ENCODE measurements at places on chromosomes 16 and 17.

- peak overlapping the region; percentile 93 for H3K4me3 ChIP-seq
- no peak for DNase-seq
- no peaks in the 10 kb centered on the region for H3K36me3 ChIP-seq
Observed at GRCh38 chr17:81831563-81831956, 1.5 kb downstream of the MCRIP1 start.

GRCh38 chr17:44623070-44623725 lies 33.1 kb upstream of the MEIOC start:
- H3K27ac ChIP-seq: no peak overlapping the region
- H3K36me3 ChIP-seq: no peaks in the 10 kb centered on the region

DNA sequence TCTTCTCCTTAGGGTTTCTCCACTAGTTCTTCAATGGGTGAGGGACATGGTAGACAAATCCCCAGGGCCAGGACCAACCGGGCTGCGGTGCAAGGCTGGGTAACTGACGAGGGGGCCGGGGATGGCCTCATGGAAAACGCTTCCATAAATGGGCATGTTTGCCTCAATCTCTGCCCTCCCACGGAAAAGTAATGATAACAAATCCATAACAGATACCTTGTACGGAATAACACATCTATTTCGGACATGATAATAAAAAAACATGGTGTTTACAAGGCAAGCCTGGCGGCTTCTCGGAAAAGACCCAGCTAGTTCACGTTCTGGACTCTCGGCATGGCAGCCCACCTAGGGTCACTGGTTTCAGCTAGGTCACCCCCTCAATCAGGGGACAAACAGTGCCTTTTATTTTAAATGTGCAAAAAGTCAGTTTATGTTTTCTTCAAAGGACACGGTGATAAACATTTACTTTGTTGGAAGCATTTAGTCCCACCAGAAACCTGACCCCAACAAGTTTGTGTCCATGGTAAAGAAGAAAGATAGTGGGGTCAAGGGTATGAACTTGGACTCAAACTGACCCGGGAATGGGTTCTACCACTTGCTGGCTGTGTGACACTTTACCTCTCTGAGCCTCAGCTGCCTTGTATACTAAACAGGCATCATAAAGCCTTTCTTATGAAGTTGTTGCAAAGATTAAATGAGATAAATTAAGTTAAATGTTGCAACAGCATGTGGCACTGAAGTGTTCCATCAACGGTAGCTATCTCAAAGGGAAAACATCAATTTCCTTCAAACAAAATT lies 1.7 kb downstream of the MYH11 start:
- H3K36me3 ChIP-seq: no peaks in the 10 kb centered on the region
- no peaks in the 10 kb centered on the region for H3K4me1 ChIP-seq
- no peak for DNase-seq

DNA sequence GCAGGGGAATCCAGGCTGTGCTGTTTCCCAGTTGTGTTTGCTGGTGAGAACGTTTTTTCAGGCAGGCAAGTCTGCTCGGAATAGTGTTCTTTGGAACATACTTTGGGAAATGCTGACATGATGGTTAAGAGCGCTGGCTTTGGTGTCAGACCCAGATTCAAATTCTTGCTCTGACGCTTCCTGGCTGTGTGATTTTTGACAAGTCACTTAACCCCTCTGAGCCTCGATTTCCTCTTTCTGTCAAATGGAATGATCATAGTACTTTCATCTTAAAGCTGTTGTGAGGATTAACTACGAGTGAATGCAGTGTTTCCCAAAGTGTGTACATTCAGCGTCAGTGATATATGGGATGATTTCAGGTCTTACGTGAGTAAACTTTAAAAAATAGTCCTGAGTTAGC lies 4.8 kb downstream of the FBRS start:
- no peak for DNase-seq
- peaks cover 16% of the 10 kb centered on the region for H3K4me1 ChIP-seq
- H3K4me3 ChIP-seq: no peak overlapping the region
- no peaks in the 10 kb centered on the region for H3K27me3 ChIP-seq
- H3K36me3 ChIP-seq: peaks cover 15% of the 10 kb centered on the region

- peaks cover 8% of the 10 kb centered on the region for H3K4me1 ChIP-seq
- H3K27ac ChIP-seq: peak overlapping the region; percentile 10
- no peak overlapping the region for H3K4me3 ChIP-seq
- no peaks in the 10 kb centered on the region for H3K27me3 ChIP-seq
Observed at GRCh38 chr17:44203731-44204440, 4.2 kb upstream of the ATXN7L3 start.

DNA sequence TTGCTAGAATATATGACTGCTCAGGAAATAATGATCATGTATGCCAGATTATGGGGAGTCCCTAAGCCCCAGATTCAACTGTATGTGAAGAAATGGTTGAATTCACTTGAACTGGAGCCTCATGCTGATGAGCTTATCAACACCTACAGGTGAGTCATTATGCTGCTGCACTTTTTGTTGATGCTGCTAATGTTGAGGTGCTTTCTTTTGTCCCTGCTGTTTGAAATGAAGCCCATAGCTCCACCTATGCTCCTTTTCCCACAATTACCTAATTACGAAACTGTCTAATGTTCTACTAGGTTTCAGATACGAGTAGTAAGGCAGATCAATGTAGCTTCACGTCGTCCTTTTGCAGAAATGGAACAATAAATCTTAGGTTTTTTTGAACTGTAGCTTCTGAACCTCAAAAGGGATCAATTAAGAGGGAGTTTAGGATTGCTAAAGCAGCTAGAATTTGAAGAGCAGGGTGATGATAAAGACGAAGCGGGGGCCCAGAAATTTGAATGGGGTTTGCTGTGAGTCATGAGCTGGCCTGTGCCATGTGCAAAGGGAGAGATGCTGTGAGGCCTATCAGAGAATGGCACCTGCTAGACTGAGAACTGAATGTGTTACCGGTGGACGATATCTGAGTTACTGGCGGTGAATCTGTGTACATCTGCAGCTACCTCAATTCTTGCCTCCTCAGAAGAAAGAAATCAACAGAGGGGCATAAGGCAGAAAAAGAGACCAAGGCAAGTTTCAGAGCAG lies 6.1 kb upstream of the UQCRC2 start:
- H3K4me3 ChIP-seq: no peak overlapping the region
- H3K36me3 ChIP-seq: no peaks in the 10 kb centered on the region
- H3K27me3 ChIP-seq: no peaks in the 10 kb centered on the region
- H3K4me1 ChIP-seq: peaks cover 6% of the 10 kb centered on the region
- H3K27ac ChIP-seq: no peak overlapping the region

DNA sequence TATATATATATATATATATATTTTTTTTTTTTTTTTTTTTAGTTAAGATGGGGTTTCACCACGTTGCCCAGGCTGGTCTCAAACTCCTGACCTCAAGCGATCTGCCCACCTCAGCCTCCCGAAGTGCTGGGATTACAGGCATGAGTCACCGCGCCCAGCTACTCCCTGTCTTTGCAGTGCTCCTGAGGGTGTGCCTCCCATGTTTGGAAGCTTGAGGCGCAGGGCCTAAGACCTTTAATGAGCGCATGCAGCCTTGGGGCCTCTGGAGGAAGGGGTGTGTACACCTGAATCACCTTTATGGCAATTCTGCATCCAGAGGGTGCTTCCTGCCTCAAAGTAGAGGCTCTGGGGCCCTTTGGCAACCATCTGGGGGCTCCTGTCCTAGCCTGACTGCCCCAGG lies 219.4 kb upstream of the CIBAR2 start:
- H3K27ac ChIP-seq: no peak overlapping the region
- H3K36me3 ChIP-seq: no peaks in the 10 kb centered on the region
- H3K4me1 ChIP-seq: peaks cover 18% of the 10 kb centered on the region
- H3K27me3 ChIP-seq: no peaks in the 10 kb centered on the region

GRCh38 chr16:23575834-23576233 lies 18.3 kb downstream of the UBFD1 start:
- H3K36me3 ChIP-seq: peaks cover 93% of the 10 kb centered on the region
- H3K27ac ChIP-seq: no peak overlapping the region
- DNase-seq: no peak
- H3K4me1 ChIP-seq: no peaks in the 10 kb centered on the region

- H3K36me3 ChIP-seq: no peaks in the 10 kb centered on the region
- peaks cover 10% of the 10 kb centered on the region for H3K4me1 ChIP-seq
- peak; percentile 9 for DNase-seq
- H3K4me3 ChIP-seq: no peak overlapping the region
Observed at GRCh38 chr16:57609541-57610401, 18.7 kb upstream of the ADGRG1 start.

- no peak overlapping the region for H3K27ac ChIP-seq
- H3K36me3 ChIP-seq: no peaks in the 10 kb centered on the region
- H3K4me1 ChIP-seq: peaks cover 5% of the 10 kb centered on the region
Observed at GRCh38 chr17:49190932-49191331, 19.4 kb downstream of the GNGT2 start.

- no peaks in the 10 kb centered on the region for H3K27me3 ChIP-seq
- DNase-seq: no peak
- peaks cover 5% of the 10 kb centered on the region for H3K4me1 ChIP-seq
Observed at GRCh38 chr17:55090079-55090492, 121.5 kb downstream of the STXBP4 start.

DNA sequence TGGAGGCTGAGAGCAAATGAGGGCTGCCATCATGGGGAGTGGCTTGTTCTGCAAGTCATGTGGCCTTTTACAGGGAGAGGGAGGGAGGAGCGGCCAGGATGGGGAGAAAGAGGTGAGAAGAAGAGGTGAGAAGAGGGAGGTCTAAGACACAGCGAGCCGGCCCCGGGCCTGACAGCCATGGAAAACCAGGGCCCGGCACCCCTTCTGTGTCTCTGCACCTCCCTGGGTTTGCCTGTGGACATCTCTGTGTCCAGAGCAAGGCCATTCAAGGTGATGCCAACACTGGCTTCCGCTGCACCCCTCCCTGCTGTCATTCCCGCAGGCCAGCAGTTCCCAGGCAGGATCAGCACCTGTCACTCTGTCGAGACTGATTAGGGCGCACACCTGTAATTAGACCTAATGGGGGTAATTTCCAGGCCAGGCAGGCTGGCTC lies 75.6 kb downstream of the MGAT5B start:
- H3K4me3 ChIP-seq: no peak overlapping the region
- no peak for DNase-seq
- no peak overlapping the region for H3K27ac ChIP-seq
- H3K36me3 ChIP-seq: no peaks in the 10 kb centered on the region
- peaks cover 2% of the 10 kb centered on the region for H3K27me3 ChIP-seq
- no peaks in the 10 kb centered on the region for H3K4me1 ChIP-seq

DNA sequence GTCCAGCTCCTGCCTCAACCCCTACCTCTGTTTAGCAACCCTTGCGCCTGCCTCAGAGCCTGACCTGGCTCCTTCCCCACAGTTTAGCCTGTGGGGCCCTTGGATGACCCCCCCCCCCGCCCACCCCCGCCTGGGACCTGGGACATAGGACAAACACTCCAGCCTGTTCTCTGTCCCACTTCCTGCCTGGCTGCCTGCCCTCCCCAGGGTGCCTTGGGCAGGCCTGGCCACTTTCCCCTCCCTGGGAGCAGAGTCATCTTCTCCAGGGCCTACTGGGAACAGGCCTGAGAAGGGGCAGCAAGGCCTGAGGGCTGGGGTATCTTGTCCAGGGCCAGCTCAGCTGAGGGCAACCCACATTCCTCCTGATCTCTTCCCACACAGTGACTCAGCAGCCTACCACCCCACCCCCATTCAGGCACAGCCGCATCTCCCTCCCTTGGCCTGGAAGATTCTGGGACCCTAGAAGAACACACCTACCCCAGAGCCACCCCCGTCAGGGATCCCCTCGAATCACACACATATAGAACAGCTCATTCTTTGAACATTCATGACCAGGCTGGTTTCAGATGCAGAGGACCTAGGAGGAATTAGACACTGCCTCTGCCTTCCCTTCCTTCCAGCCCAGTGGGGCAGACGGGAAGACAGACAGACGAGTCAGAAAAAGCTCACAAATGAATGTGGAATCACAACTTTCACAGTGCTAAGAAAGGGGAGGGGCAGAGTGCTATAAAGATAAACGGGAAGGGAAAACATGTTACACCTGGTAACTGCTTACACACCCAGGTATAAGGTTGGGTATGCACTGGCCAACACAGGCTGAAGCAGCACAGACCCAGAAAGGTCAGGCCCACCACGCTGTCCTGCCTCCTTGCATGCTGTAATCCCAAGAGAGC lies 6.0 kb downstream of the FHOD1 start:
- peaks cover 37% of the 10 kb centered on the region for H3K36me3 ChIP-seq
- DNase-seq: peak; percentile 74
- H3K27ac ChIP-seq: peak overlapping the region; percentile 95
- no peak overlapping the region for H3K4me3 ChIP-seq

GRCh38 chr17:76734080-76734840 lies 2.9 kb downstream of the SRSF2 start:
- H3K4me3 ChIP-seq: no peak overlapping the region
- H3K27ac ChIP-seq: peak overlapping the region; percentile 100
- peaks cover 16% of the 10 kb centered on the region for H3K36me3 ChIP-seq
- H3K4me1 ChIP-seq: peaks cover 70% of the 10 kb centered on the region
- H3K27me3 ChIP-seq: no peaks in the 10 kb centered on the region

- no peaks in the 10 kb centered on the region for H3K27me3 ChIP-seq
- H3K36me3 ChIP-seq: no peaks in the 10 kb centered on the region
- peaks cover 2% of the 10 kb centered on the region for H3K4me1 ChIP-seq
- DNase-seq: no peak
- H3K4me3 ChIP-seq: no peak overlapping the region
Observed at GRCh38 chr17:80023481-80024205, 12.0 kb downstream of the TBC1D16 start.

- no peak overlapping the region for H3K4me3 ChIP-seq
- H3K27ac ChIP-seq: no peak overlapping the region
- DNase-seq: no peak
Observed at GRCh38 chr16:26951950-26952349, 114.8 kb upstream of the C16orf82 start.

GRCh38 chr17:10033959-10034358 lies 128.9 kb upstream of the RCVRN start:
- no peak for DNase-seq
- no peaks in the 10 kb centered on the region for H3K36me3 ChIP-seq
- no peaks in the 10 kb centered on the region for H3K27me3 ChIP-seq
- H3K4me3 ChIP-seq: no peak overlapping the region

GRCh38 chr17:78995761-78996451 lies 13.7 kb downstream of the CANT1 start:
- H3K27ac ChIP-seq: no peak overlapping the region
- peaks cover 35% of the 10 kb centered on the region for H3K4me1 ChIP-seq
- no peak for DNase-seq
- H3K27me3 ChIP-seq: no peaks in the 10 kb centered on the region
- H3K36me3 ChIP-seq: no peaks in the 10 kb centered on the region
- no peak overlapping the region for H3K4me3 ChIP-seq

DNA sequence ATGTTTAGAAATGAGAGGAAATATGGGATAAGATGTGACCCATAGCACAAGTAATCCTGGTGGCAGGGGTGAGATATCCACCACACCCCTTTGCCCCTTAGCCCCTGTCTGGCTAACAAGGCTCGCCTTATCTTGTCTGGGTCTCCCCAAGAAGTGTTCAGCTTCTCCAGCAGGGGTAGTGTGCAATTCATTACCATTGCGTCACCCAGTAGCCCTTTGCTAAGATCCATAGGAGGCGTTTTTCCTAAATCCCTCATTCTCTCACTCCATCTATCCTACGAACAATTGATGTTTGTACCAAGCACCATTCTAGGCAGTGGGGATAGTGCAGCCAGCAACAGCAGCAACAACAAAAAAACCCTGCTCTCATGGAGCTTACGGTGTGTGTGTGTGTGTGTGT lies 30.8 kb downstream of the CCDC42 start:
- no peaks in the 10 kb centered on the region for H3K4me1 ChIP-seq
- DNase-seq: no peak
- no peaks in the 10 kb centered on the region for H3K36me3 ChIP-seq
- H3K27ac ChIP-seq: no peak overlapping the region
